Esophagus squamous epithelium (tissue), 5 donors: ENCODE measurements at places on chromosomes 11 and 22.

GRCh38 chr11:64086258-64087123 lies 50.8 kb downstream of the FLRT1 start:
- no peak for DNase-seq

- no peak for DNase-seq
These were observed 89.2 kb downstream of the GALNT18 start for GRCh38 chr11:11532574-11532973.

- no peak for DNase-seq
These were observed 30.2 kb downstream of the USP47 start for GRCh38 chr11:11871991-11872401.

DNA sequence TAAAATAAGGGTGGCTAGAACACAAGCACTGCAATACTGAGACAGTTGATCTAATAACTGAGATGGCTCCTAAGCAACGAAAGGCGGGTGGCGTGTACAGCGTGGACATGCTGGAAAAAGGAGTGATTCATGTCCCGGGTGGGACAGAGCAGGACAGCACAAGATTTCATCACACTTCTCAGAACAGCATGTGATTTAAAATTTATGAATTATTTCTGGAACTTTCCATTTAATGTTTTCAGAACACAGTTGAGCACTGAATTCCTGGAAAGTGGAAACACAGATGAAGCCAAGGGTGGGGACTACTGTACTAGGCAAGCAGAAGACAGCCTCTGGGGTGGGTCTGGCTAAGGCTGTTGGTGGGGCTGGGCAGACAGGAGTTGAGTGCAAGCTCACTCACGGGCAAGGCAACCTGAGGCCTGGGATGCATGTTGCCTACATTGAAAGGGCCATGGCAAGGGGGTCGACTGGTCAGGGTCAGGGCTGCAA lies 165.6 kb upstream of the DDI1 start:
- DNase-seq, result no peak

GRCh38 chr22:35089139-35089538 lies 23.2 kb downstream of the ISX start:
- no peak for DNase-seq

DNA sequence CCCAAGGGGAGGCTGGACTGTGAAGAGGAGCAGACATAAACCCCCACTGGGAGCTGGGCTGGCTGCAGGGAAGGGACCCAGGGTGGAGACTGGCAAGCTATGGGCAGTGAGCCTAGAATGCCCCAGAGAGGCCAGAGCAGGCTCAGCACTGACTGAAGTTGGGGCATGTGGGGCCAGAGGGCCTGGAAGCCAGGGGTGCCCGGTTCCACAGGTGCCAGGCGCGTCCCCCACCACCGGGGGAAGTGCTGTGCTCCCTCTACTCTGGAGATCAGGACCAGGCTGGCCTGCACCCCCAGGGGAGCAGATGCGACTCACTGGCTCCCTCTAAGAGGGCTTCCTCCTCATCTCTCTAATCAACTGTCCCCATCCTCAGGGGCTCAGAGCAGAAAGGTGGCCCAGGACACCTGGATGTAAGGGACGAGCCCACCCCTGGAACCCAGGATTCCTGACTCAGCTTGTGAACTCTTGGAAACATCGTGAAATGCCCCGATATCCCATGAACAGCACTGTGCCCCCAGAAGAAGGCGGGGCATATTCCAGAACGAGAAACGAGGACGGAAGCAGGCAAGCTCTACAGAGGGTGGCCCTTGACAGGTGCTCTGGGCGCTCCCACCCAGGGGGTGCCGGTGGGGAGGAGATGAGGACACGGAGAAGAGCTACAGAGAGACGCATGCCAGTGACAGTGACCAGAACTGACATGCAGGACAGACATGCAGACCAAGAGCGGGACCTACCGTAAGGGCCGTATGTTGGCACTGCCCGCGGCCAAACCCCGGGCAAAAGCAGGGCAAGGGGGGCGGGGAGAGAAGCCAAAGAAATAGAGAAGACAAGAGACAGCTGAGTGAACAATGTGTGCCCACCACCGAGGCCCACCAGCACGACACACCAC lies 20.4 kb downstream of the MAFF start:
- DNase-seq, result no peak

DNA sequence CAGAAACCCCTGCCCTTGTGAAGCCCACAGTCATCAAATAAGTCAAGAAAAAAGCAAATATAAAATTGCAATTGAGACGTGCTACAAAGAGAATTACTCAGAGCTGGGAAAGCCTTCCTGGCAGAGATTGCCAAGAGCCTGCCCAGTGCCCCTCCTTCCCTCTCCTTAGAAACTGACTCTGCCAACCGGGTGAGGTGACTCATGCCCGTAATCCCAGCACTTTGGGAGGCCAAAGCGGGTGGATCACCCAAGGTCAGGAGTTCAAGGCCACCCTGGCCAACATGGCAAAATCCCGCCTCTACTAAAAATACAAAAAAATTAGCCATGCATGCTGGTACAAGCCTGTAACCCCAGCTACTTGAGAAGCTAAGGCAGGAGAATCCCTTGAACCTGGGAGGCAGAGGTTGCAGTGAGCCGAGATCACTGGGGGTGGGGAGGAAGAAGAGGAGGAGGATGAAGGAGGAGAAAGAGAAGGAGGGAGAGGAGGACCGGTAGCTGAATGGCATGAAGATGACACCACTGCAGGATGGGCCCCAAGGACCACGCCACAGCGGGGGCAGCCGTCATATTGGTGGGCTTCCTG lies 76.1 kb upstream of the RTL6 start:
- no peak for DNase-seq

DNA sequence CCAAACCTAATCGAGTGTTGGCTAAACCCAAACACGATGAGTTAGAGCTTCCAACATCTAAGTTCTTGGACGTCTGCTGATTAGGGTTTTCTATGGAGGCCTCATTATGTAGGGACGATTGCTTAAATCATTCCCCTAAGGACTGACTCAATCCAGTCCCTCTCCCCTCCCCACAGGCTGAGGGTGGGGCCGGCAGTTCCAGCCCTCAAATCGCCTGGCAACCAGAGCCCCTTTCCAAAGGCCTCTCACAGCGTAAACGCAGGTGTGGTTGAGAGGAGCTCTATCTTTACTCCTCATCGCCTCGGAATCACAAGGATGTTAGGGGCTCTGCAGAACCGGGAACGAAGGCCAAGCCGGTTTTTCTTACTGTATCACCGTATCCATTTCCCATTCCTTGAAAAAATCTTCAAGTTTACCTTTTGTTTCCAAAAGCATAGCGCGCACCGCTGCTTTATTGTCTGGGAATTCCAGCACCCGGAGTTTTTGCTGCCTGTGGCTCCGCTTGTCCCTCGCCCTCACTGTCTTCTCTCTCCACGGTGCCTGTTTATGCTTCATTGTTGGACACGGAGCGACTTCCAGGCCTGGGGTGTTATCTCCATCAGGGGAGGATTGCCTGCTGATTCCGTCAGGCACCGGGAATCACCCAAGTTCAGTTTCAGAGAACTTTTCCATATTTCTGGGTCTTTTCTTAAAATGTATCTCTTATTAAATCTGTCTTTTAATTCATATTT lies 13.8 kb upstream of the IFITM3 start:
- no peak for DNase-seq

DNA sequence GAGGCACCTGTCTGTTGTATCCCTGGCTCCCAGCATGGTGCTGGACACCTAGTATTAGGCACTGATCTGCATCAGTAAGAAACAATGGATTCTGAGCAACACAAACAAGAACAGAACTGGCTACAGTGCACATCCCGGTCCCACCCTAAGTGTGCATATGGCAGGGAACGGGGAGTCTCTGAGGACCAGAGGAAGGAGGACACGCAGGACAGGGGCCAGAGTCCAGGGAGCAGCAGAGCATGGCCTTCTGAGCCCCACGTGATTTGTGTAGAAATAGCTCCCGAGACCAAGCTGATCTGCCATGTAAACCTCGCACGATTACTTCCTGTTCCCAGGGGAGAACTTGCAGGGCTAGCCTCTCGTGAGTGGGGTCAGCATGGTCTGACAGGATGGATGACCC lies 12.7 kb upstream of the SNX32 start:
- DNase-seq, result no peak

GRCh38 chr11:3147257-3147619 lies 17.9 kb downstream of the OSBPL5 start:
- DNase-seq, result no peak

DNA sequence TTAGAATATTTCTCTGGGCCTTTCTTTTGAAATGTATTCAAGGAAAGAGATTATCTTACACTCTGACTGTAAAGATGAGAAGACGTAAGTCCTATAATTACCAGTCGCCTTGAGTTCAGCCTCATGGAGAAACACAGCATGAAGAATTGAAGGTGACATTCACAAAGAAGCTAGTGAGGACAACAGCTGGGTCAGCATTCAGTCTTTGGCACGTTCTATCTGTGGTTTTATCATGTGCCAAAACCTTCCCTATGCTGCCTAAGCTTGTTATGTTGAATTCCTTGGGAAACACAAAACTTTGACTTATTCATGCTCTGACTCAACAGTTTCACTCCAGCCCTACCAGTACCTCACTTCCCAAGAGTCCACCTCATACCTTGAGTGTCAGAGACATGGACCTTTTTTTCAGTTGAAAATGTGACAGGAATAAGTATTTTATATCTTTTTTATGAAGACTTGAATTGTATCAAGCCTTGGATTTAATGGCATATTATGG lies 198.8 kb upstream of the KIRREL3 start:
- no peak for DNase-seq

DNA sequence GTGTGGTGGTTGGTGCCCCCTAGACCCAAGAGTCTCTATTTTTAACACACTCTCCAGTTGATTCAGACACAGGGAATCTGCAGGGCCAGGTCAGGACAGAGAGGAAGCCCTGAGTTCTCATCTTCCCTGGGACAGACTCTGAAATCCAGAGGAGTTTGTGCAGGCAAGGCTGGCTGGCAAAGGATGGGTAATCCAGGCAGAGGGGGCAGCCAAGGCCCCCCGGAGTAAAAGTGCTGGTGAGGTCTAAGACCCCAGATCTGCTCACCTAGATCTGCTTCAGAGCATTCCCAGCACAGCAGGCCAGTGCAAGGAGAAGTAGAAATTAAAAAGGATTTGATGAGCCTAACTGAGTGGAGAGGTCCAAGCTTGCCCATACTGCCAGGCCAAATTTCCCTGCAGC lies 40.6 kb upstream of the MN1 start:
- DNase-seq, result no peak

DNA sequence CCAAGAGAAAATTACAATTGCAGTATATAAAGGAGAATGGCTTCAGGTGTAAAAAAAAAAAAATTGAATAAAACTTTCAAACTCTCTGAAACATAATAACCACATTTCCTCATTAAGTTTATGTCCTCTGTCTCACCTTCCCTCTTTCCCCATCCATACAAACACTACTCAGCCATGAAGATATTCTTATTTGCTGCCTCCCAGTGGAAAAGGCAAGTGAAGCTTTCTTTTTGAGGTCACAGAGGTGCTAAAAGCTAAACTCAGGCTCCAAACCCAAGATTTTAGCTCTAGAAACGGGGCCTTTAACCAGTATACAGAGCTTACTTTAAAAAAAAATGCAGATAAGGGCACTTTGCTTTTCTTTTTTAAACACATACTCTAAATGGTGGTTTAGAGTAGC lies 1568.5 kb downstream of the FAM181B start:
- no peak for DNase-seq

GRCh38 chr11:59204746-59205145 lies 8.0 kb downstream of the MPEG1 start:
- DNase-seq, result no peak

GRCh38 chr22:37462983-37463382 lies 23.2 kb downstream of the MFNG start:
- DNase-seq, result no peak

DNA sequence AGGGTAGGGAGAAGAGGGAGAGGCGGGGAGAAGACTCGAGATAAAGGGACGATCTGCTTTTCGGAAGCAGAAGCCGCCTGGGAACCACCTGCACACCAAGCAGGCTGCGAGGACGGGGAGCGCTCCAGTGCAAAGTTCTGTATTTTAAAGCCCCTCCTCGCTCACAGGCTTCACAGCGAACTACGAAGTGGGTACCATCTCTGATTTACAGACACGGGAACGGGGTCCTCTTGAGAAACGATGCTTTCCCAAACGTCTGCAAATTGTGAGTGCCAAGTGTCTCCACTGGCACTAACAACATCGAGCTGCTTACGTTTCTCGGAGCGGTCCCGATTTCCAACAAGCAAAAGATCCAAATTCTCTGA lies 700 bp upstream of the STX3 start:
- no peak for DNase-seq

- no peak for DNase-seq
These were observed 162.1 kb upstream of the RASSF10 start for GRCh38 chr11:12846786-12847615.

- no peak for DNase-seq
These were observed 1083.4 kb downstream of the BRD1 start for GRCh38 chr22:48744283-48744641.

GRCh38 chr11:31830406-31830805 lies 19.3 kb upstream of the PAX6 start:
- no peak for DNase-seq

DNA sequence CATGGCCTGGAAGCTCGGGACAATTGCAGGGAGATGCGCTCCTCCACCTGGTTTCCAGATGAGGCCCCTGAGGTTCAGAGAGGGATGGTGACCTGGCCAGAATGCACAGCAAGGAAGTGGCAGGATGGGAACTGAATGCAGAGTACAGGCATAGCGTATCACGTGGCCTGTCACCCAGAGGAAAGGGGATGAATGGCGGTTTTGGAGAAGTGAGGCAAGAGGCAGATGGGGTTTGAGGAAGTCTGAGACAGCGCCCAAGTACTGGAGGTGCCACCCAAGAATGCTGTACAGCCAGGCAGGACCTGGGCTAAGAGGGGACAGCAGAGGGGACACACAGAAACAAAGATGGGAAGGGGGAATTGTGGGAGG lies 4.9 kb downstream of the RAB3IL1 start:
- no peak for DNase-seq
